ENCODE measurements at places on chromosomes 7 and 10. TPM values are rescaled to one million over a fixed set of nuclear protein-coding genes. Genes with fewer than 3 reads are reported as not detected.

DNA sequence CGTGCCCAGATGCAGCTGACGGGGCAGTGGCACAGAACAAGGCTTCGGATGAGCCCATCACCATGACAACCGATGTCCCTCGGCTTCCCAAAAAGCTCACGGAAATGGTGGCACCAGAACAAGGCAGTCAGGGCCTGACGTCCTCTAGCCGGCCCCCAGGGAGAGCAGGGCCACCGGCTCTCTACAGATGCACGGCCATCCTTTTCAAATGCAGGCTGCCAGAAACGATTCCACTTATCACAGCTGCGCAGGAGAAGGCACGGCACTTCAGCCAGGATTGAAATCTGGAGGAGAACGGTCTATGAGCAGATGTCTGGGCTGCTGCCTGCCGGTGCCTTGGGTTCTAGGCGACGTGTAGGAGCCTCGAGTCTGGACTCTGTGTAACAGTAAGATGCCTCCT, 223.8 kb downstream of the ZMYND11 start:
- no peak overlapping the region for H3K27ac ChIP-seq
- no peak overlapping the region for H3K4me3 ChIP-seq
- no peak for DNase-seq
- H3K4me1 ChIP-seq, result no peaks in the 10 kb centered on the region
- H3K36me3 ChIP-seq, result peaks cover 5% of the 10 kb centered on the region

DNA sequence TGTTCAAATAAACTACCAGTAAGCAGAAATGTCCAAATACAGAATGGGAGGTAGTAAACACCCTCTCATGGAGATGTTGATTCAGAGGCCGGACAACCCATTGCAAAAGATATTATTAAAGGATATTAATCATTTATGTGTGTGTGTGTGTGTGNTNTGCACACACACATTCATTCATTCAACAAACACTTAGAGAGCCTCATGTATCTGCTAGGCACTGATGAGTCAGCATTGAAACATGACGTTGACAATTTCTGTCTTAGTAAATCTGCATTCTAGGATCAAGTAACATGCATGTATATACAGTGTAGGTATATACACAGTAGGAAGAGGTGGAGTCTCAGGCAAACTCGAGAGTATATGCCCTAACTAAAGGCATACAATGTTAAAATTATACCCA, 187.0 kb downstream of the ZNF365 start:
- H3K4me1 ChIP-seq, result no peaks in the 10 kb centered on the region
- H3K27me3 ChIP-seq, result no peaks in the 10 kb centered on the region
- H3K4me3 ChIP-seq, result no peak overlapping the region
- no peaks in the 10 kb centered on the region for H3K36me3 ChIP-seq

- no peak overlapping the region for H3K27ac ChIP-seq
- H3K4me3 ChIP-seq, result no peak overlapping the region
- no peak for DNase-seq
- no peaks in the 10 kb centered on the region for H3K4me1 ChIP-seq
- no peaks in the 10 kb centered on the region for H3K27me3 ChIP-seq
Observed at GRCh38 chr7:40437498-40437897, 302.7 kb downstream of the SUGCT start.

GRCh38 chr10:2143213-2143835, 406.0 kb upstream of the ADARB2 start:
- peaks cover 3% of the 10 kb centered on the region for H3K27me3 ChIP-seq
- no peaks in the 10 kb centered on the region for H3K4me1 ChIP-seq
- H3K27ac ChIP-seq, result no peak overlapping the region
- no peaks in the 10 kb centered on the region for H3K36me3 ChIP-seq
- no peak overlapping the region for H3K4me3 ChIP-seq

GRCh38 chr7:42448901-42449300, 211.9 kb upstream of the GLI3 start:
- H3K36me3 ChIP-seq, result no peaks in the 10 kb centered on the region
- no peak for DNase-seq

GRCh38 chr7:17598846-17599245, 300.4 kb downstream of the AHR start:
- H3K4me1 ChIP-seq, result no peaks in the 10 kb centered on the region
- no peaks in the 10 kb centered on the region for H3K36me3 ChIP-seq
- H3K27ac ChIP-seq, result no peak overlapping the region
- DNase-seq, result no peak

- H3K27ac ChIP-seq, result no peak overlapping the region
- H3K36me3 ChIP-seq, result no peaks in the 10 kb centered on the region
- no peaks in the 10 kb centered on the region for H3K27me3 ChIP-seq
- DNase-seq, result no peak
- no peak overlapping the region for H3K4me3 ChIP-seq
- H3K4me1 ChIP-seq, result no peaks in the 10 kb centered on the region
Observed at GRCh38 chr10:108180878-108181277, 1016.4 kb upstream of the SORCS1 start.

GRCh38 chr10:48572414-48572813, 32.5 kb downstream of the ARHGAP22 start:
- no peaks in the 10 kb centered on the region for H3K36me3 ChIP-seq
- H3K27me3 ChIP-seq, result no peaks in the 10 kb centered on the region
- H3K4me3 ChIP-seq, result no peak overlapping the region
- DNase-seq, result no peak

GRCh38 chr7:120273476-120273975, 551 bp downstream of the KCND2 start:
- no peak overlapping the region for H3K27ac ChIP-seq
- no peaks in the 10 kb centered on the region for H3K4me1 ChIP-seq
- H3K36me3 ChIP-seq, result no peaks in the 10 kb centered on the region
- DNase-seq, result no peak
- peaks cover 11% of the 10 kb centered on the region for H3K27me3 ChIP-seq

DNA sequence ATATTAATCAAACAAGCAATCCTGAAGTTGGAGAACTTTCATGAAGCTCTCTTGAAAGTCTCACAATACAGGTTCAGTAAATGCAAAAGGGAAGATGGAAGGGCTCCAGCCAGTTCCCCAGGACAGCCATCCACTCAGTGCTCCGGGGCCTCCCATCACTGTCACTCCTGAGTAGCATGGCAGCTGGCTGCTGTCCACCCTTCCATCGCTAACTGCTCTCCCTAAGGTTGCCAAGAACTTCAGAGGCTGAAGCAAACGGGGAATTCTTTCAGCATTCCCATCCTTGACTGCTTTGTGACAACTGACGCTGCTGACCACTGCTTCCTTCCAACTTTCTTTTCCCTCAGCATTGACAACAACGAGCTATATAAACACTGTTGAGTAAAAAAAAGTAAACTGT, 69.1 kb downstream of the VPS41 start:
- H3K36me3 ChIP-seq, result no peaks in the 10 kb centered on the region
- no peak overlapping the region for H3K4me3 ChIP-seq
- no peaks in the 10 kb centered on the region for H3K27me3 ChIP-seq
- H3K27ac ChIP-seq, result no peak overlapping the region
- DNase-seq, result no peak
- no peaks in the 10 kb centered on the region for H3K4me1 ChIP-seq

DNA sequence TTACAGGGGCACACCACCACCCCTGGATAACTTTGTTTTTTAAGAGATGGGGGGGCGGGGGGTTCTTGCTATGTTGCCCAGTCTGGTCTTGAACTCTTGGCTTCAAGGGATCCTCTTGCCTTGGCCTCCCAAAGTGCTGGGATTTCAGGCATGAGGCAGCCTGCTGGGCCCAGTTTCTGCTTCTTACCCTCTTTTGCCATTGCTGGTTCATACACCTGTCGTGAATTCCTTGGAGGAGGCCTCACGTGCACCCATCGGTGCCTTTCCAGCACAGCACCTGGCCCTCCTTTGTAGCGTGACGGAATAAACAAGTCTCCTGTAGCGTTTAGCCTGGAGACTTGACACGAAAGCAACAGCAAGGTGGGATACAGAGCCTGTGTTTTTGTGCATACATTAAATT, 75.5 kb downstream of the CARD11 start:
- no peaks in the 10 kb centered on the region for H3K27me3 ChIP-seq
- no peak for DNase-seq
- H3K36me3 ChIP-seq, result peaks cover 42% of the 10 kb centered on the region
- H3K27ac ChIP-seq, result no peak overlapping the region
- no peak overlapping the region for H3K4me3 ChIP-seq

DNA sequence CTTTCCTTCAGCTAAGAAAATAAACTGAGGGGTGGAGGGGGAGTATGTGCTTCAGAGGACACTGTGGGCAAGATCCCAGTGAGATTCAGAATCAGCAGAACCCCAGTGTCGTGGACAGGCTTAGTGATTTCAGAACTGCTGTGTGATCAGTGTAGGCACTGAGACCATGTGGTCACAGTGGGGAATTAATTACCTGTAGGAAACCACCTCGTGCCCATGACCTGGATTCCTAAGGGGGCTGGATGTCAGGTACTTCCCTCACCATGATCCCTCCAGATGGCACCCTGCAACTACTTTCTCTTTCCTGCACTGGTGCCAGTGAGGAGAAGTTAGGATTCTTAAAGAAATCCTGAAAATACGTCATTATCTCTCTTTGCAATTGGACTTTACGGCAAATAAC, 64.4 kb downstream of the HBP1 start:
- no peaks in the 10 kb centered on the region for H3K4me1 ChIP-seq
- DNase-seq, result no peak
- peaks cover 27% of the 10 kb centered on the region for H3K36me3 ChIP-seq
- no peak overlapping the region for H3K4me3 ChIP-seq
- H3K27me3 ChIP-seq, result no peaks in the 10 kb centered on the region

- peaks cover 40% of the 10 kb centered on the region for H3K4me1 ChIP-seq
- no peaks in the 10 kb centered on the region for H3K27me3 ChIP-seq
- no peak for DNase-seq
- H3K36me3 ChIP-seq, result peaks cover 77% of the 10 kb centered on the region
Observed at GRCh38 chr7:106871793-106872571, 6.9 kb downstream of the PIK3CG start.

- H3K4me3 ChIP-seq, result no peak overlapping the region
- H3K27me3 ChIP-seq, result no peaks in the 10 kb centered on the region
- no peak overlapping the region for H3K27ac ChIP-seq
- no peaks in the 10 kb centered on the region for H3K36me3 ChIP-seq
- no peak for DNase-seq
Observed at GRCh38 chr7:24192691-24193090, 91.3 kb upstream of the NPY start.

GRCh38 chr10:44827431-44828006, 83.6 kb upstream of the TMEM72 start:
- H3K27me3 ChIP-seq, result no peaks in the 10 kb centered on the region
- DNase-seq, result no peak
- H3K27ac ChIP-seq, result no peak overlapping the region

DNA sequence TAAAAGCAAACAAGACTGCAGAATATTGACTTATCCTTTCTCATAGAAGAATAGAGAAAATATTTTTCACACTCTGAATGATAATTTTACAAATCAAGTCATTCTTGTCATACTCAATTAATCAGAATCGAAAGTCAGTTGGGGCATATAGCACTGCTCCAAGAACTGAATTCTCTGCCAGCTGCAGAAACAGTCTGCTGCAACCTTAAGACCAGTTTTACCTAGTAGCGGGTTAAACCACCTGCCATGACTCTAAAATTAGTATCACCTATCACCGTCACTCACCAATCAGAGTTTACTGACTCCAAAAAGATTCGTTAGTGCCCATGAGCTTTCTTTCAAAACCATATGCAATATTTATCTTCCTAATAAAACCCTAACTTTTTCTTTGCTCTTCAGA, 429.0 kb upstream of the GRM3 start:
- no peak for DNase-seq
- no peaks in the 10 kb centered on the region for H3K4me1 ChIP-seq
- no peaks in the 10 kb centered on the region for H3K27me3 ChIP-seq

DNA sequence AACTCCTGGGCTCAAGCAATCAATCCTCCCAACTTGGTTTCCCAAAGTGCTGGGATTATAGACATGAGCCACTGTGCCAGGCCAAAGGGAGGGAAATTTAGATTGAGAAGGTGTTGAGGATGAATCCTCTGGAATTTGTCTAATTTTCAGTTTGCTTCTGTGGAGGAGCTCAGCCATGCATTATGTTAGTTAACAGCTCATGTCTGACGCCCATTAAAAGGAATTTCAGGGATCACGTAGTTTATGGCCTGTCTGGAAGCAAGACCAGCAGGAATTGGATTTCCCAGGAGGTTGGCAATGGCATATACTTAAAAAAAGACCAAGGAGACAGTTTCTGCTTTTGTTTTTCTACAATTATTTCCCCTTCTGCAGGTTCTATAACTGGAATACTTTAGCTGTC, 165.7 kb downstream of the OTUD1 start:
- no peaks in the 10 kb centered on the region for H3K36me3 ChIP-seq
- no peaks in the 10 kb centered on the region for H3K27me3 ChIP-seq

DNA sequence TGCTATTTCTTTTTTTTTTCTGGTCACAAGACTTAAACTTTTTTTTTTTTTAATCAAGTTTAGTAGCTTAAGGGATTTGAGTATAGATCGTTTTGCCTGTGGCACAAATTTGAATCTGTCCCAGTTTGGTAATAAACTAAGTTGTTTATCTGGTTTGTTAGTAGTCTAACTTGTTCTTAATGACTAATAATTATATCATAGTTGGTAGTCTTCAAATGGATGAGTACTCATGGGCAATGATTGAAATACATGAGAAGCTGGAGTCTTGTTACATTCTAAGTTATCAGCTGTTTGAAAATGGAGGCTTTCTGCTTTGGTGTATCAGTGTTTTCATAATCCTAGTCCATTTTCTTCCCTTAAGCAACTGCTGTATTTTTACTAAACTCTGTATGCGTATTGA, 12.3 kb downstream of the BTAF1 start:
- H3K27me3 ChIP-seq, result no peaks in the 10 kb centered on the region
- no peaks in the 10 kb centered on the region for H3K4me1 ChIP-seq
- no peak overlapping the region for H3K27ac ChIP-seq
- DNase-seq, result no peak
- H3K36me3 ChIP-seq, result peaks cover 42% of the 10 kb centered on the region

GRCh38 chr7:22445140-22445743, 54.7 kb downstream of the STEAP1B start:
- DNase-seq, result no peak
- H3K27ac ChIP-seq, result no peak overlapping the region
- no peak overlapping the region for H3K4me3 ChIP-seq
- no peaks in the 10 kb centered on the region for H3K27me3 ChIP-seq

- no peaks in the 10 kb centered on the region for H3K4me1 ChIP-seq
- H3K4me3 ChIP-seq, result no peak overlapping the region
- DNase-seq, result no peak
- no peaks in the 10 kb centered on the region for H3K36me3 ChIP-seq
- H3K27ac ChIP-seq, result no peak overlapping the region
Observed at GRCh38 chr10:126919426-126919825, 14.2 kb downstream of the DOCK1 start.

GRCh38 chr7:91557789-91558404, 293.7 kb downstream of the FZD1 start:
- DNase-seq, result no peak
- H3K4me3 ChIP-seq, result no peak overlapping the region
- H3K27ac ChIP-seq, result no peak overlapping the region

DNA sequence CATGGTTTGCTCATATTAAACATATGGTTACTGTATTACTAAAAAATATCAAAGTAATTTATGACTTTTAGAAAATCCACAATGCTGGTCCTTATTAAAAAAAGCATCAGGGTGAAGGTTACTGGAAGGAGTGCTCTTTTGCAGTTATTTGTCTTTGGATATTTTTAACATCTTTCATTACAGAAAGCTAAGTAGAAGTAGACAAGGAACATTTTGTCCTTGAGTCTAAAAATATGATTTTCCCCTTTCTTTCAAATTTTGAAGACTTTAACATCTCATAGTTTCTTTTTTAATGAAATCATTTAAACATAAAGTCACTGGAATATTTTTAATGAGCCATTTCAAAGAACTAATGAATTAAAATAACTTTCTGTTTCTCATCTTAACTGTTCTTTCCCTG, 110.1 kb upstream of the TNS3 start:
- H3K27me3 ChIP-seq, result no peaks in the 10 kb centered on the region
- H3K27ac ChIP-seq, result no peak overlapping the region
- H3K4me1 ChIP-seq, result no peaks in the 10 kb centered on the region
- no peaks in the 10 kb centered on the region for H3K36me3 ChIP-seq
- DNase-seq, result no peak

DMBT1 gene
- not detected for total RNA-seq

MUC12 gene
- total RNA-seq, result 0.60 TPM

SPAG6 gene
- total RNA-seq, result not detected

TMEM176B gene
- total RNA-seq, result not detected

CADPS2 gene
- not detected for total RNA-seq

PTPRZ1 gene
- total RNA-seq, result not detected
